ENCODE measurements at places on chromosomes 16 and 17. TPM values are rescaled to one million over a fixed set of nuclear protein-coding genes. Genes with fewer than 3 reads are reported as not detected.

Gene ABCA10
- 0.08 TPM for total RNA-seq

Gene CLEC18C
- total RNA-seq: 0.24 TPM

Gene PRSS33
- not detected for total RNA-seq

Gene NPB
- 0.51 TPM for total RNA-seq

Gene CACNG3
- not detected for total RNA-seq

Gene IL32
- 27.1 TPM for total RNA-seq

Gene GPRC5B
- total RNA-seq: 26.3 TPM

Gene KRT39
- not detected for total RNA-seq

Gene SLC4A1
- total RNA-seq: not detected

Gene JUP
- 131 TPM for total RNA-seq

Gene WDR59
- 29.7 TPM for total RNA-seq

Gene AOC2
- total RNA-seq: 2.0 TPM

Gene DNAI2
- not detected for total RNA-seq

Gene TMEM235
- total RNA-seq: not detected

Gene CHMP1A
- total RNA-seq: 96.9 TPM

Gene PPP1R1B
- 0.09 TPM for total RNA-seq

Gene JPH3
- 2.5 TPM for total RNA-seq

Gene TSPOAP1
- total RNA-seq: not detected

Gene ZG16
- total RNA-seq: not detected

Gene DHRS7C
- total RNA-seq: not detected

Gene RAMP2
- 0.75 TPM for total RNA-seq

Gene PIK3R5
- total RNA-seq: not detected

Gene FAM20A
- total RNA-seq: 0.18 TPM

Gene RAP1GAP2
- 15.6 TPM for total RNA-seq

All from A549 treated with CORT108297 at 1 μM for 4 hours (cell line).